ENCODE measurements at places on chromosomes 4 and X.

GRCh38 chrX:81489987-81490386, 288.1 kb downstream of the SH3BGRL start:
- no peak for DNase-seq

DNA sequence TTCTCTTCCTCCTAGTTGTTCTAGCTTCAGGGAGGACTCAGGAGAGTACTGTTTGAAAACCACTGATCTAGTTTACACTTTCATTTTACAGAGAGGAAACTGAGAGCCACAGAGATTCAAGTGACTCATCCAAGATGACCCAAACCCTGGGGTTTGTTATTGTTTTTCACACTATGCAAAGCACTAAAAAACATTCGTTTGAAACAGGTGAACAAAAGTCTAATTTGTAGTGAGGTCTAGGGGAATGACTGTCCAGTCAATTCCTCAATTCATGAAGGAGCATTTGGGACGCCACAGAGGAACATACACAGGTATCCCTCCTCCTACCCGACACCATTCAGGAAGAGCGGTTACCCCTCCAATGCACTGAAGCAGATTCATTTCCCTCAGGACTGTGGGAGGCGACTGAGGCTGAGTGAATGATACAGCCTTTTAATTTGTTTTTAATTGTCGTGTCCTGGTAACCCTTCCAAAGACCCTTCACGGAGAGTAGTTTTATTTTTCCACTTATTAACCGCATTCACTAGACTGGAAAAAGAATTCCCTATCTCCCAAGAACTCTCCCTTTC, 30.3 kb downstream of the TLR10 start:
- no peak for DNase-seq

DNA sequence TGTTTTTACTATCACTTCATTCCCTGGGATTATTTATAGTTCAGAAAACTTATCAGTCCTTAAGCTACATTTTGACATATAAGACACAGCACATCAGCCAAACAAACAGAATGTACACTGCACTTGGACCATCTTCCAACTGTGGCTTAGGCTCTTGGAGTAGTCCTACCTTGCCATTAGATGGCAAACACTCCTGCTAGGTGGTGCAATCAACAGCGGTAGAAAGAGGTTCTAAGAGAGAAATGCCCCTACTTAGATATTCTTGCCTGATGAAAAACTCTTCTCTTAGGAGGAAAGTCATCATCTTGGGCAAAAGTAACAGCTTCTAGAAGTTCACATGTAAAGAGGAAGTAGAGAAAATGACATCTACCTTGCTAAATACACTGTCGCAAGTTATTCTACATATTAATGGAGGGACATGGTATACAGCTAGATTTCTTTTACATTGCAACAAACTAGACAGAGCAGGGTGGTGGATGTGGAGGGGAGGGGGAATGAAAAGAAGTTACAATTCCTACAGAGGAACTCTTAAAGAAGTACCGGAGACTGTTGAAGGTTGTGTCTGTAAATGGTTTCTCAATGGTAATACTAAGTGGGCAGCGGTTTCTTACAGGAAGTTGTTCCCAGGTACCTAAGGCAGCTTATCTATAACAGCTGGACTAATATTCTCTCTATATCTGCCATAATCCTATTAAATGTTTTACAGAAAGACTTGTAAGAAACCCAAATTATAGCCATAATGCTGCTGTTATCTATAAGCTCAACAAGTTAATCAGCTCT, 8.1 kb upstream of the STPG2 start:
- DNase-seq = no peak

DNA sequence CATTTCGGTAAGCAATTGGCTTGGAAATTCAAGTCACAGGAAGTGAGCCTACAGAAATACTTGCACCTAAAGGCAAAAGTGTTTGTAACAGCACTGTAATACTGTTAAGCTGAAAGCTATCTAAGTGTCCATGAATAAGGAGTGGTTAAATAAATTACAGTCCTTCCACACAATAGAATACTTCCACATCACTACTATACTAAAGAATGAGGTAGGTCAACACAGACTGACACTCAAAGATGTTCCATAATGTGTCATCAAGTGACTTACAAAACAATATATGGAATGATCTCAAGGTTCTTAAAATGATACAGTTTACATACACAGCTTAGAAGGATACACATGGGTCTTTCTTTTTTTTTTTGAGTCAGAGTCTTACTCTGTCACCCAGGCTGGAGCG, 27.0 kb downstream of the SLC10A6 start:
- DNase-seq = no peak

- no peak for DNase-seq
Measured at GRCh38 chr4:8920969-8921368, 49.3 kb upstream of the HMX1 start.

DNA sequence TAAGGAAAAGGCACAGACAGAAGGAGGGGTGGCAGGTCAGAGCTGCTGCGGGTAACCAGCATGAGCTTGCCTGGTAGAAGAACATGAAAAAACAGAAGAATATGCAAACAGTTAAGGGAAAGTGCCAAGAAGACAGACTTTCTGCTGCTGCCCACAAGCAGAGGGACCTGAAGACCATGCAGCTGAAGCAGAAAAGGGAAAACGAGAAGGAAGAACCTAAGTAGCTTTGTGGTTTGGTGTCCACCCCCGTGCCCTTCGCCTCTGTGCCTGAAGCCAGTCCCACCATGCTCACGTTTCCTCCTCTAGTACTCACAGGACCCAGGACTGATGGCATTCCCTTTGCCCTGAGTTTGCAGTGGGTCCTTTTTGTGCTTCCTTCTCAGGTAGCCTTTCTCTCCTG, 62.8 kb downstream of the UBA6 start:
- DNase-seq = no peak

GRCh38 chr4:45385306-45385705, 659.0 kb upstream of the GNPDA2 start:
- no peak for DNase-seq

DNA sequence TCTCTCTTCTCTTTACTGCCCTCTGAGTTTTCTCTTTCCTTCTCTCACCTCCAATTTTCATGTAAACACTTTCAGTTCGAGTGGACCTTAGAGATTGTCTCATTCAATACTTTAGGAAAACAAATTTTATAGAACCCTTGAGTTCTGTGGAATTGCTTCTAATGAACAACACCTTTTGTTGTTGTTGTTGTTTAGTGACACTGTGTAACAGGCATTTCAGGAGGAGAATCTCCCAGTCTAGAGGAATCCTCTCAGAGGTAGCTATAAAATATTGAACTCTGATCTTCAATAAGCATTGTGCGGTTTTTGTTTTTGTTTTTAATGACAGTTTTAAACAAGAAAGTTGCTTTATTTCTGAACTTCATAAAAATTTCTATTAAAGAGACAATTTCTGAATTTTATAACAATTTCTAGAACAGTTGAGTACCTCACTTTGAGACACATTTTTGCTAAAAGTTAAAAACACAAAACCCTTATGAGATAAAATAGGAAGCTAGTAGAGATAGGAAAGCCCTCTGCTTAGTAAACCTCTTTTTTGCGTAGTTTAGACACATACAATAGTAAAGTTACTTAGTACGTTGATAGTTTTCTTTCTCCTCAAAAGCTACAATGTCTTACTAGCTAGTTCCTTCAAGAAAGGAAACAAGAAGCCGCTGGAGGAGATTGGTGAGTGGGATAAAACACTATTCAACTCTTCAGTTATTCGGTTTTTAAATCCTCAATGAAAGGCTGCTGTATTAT, 38.8 kb downstream of the CLCN3 start:
- no peak for DNase-seq

GRCh38 chrX:14359316-14359715, 170.0 kb upstream of the GLRA2 start:
- DNase-seq = no peak

GRCh38 chr4:10534820-10535219, 77.6 kb upstream of the ZNF518B start:
- no peak for DNase-seq

DNA sequence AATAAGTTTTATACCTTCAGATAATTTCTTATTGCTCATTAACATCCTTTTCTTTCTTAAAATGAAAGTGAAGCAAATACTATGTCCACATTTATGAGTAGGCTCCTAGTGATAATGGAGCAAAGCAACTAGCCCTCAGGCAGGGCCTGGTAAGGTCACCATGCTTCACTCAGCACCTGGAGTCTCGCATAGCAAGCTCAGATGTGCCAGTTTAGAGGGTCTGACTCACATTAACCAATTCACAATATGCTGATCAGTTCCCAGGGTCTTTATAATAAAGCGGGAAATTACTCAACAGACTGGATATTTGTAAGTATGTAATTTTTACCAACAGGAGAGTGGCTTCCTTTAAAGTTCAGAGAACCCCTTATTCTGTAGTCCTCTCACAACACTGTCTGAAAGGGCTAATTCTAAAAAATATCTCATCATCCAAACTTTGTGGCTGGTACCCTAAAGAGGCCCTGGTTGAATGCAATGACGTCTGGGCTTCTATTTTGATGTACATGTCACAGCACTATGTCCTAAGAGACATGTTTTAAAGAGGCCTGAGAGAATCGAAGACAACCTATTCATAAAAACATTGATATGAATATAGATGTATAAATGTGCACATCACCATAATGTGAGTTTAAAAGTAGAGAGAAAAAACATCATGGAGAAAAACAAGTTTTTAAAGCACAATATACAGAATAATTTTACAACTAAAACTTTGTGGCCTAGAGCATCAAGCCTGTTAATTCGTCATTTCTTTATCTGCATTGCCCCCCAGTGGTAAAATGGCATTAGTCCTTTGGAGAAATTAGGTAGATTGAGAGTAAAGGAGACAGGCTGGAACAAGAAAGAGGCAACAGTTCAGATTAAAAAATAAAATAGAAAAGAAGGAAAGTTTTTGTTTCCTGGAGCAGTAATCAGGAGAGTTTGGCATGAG, 44.3 kb downstream of the IL21 start:
- DNase-seq = peak; percentile 39

- no peak for DNase-seq
Measured at GRCh38 chr4:6342530-6343293, 73.1 kb downstream of the WFS1 start.

Measured in effector memory CD8-positive, alpha-beta T cell (primary cell).